ENCODE measurements at places on chromosomes 16 and 17.

DNA sequence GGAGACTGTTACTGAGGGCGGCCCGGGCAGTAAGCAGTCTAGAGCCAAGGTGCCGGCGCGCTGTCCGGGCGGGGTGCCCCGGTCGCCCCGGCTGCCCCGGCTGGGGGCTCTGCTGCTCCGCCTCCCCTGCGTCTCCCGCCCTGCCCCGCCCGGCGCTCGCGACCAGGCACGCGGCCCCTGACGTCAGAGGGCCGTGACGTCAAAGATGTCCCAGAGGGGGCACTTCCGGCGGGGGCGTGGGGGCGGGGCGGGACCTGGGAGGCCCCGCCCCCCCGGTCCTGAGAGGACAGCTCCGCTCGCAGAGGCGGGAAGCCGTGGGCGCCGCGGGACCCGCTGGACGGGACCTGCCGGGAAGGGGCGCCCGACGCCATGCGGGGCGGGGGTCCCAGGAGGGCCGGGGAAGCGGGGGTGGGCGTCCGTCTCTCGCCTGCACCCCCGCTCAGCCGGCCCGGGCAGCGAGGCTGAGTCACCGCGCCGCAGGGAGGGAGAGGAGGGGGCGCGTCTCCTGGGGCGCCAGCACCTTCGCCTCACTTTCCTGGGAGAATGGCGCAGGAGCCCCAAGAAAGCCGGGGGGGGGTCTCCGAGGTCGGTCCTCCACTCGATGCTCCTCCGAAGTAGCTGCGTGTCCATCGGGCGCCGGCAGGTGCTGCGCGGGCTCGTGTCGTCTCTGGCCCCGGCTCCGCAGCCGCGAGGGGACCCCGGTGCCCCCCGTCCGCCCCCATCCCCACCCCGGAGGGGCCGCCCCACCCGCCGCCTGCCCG lies 4.4 kb upstream of the HIC1 start:
- DNase-seq, result peak; percentile 70

GRCh38 chr16:89114159-89114981 lies 20.7 kb downstream of the ACSF3 start:
- peak; percentile 25 for DNase-seq

DNA sequence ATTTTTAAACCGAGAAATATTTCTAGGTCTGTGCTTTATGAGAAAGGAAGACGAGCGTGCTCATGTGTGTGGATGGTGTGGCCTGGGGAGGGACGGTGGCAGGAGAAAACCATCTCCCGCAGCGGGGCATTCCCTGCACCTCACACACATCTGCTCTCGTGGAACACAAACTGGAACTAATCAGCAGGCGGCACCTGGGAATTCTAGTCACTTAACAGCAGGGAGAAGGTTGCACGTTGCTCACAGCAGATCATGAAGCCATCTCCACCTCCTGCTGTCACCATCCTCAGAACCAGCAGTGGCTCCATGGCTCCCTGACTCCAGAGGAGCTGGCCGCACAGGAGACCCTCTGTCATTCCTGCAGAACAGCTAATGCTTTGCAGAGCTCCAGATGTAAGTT lies 35.2 kb downstream of the ADCY9 start:
- no peak for DNase-seq

GRCh38 chr17:63437287-63438091 lies 8.6 kb downstream of the CYB561 start:
- DNase-seq, result no peak

DNA sequence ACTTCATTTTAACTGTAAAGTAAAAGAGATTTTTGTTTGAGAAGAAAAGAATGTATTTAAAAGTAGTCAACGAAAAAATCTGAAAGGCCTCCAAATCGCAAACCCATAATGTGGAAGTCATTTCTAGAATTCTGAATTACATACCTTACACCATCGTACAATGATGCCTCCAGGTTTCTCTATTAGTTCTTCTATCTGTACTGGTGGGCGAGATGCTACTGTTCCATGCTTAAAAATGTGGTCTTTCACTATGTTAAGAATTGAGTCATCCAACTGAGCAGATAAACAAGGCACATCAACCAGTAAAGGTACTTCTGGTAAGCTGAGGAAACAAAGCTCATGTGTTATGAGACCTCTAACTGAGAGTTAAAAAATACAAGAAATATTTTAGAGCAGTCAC lies 28.5 kb downstream of the CRLF3 start:
- DNase-seq, result no peak

- DNase-seq, result peak; percentile 26
These were observed 2.7 kb downstream of the HOXB2 start for GRCh38 chr17:48542114-48542656.

DNA sequence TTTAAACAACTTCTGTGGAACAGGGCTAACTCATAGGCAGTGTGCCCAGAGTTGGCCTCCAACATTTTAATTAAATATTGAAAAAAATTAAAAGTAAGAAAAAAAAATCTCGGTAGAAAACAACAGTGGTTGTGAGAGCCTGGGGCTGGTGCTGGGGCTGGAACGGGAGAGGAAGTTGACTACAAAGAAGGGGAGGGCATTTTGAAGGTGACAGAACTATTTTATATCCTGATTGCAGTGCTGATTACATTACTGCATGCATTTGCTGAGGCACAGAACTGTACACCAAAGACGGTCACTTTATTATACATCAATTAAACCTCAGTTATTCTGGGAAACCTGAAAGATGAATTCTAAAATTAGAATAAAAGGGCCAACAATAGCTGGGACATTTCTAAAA lies 142.5 kb downstream of the PARN start:
- no peak for DNase-seq

GRCh38 chr17:69192754-69193153 lies 35.9 kb downstream of the ABCA10 start:
- DNase-seq, result peak; percentile 9

DNA sequence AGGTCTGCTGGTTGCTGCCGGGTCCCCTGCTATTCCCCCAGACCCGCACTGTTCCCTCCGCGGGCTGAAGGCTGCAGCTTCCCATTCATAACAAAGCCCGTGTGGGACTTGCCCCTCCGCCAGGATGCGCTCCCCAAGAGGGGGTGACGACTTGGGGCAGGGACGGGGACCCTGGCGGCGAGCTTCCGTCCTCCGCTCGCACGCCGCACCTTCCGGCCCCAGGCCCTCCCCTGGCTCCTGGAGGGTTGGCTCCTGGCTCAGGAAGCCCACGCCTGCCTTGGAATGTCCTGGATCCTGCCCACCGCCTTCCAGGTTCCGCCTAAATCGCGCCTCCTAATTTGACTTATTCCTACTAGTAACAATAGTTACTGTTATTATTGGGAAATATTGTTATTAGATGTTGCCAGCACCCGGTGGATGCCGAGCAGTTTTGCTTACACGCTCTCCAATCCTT lies 1.1 kb upstream of the TFAP4 start:
- no peak for DNase-seq

DNA sequence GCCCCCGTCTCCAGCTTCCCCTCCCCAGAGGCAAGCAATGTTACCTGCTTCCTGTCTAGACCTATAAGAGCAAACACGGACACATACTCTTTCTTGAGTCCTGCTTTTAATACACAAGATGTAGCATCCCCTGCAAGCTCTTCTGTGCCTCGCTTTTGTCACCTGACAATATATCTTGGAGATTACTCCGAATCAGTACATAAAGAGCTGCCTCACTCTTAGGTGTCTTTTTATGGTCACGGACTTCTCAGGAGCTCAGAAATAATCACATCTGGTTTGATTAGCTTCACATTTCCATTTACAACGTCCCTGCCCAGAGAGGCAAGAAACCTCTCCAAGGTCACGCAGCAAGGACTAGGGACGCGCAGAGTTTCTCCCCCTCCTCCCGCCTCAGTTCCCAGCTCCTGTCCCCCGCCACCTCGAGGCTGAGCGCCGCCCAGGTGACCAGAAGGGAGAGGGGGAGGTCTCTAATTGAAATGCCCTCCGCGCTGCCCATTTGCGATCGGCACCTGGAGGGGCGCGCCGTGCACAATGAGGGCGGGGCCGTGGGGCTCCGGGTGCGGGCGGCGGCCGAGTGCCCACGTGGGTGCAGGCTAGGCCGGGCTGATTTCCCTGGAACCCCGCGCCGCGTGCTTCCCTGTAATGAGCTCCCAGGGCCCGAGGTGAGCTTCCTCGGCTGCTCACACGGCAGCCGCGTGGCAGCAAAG lies 13.8 kb upstream of the SEZ6 start:
- no peak for DNase-seq

GRCh38 chr17:50144845-50145531 lies 5.5 kb downstream of the PPP1R9B start:
- DNase-seq, result no peak

DNA sequence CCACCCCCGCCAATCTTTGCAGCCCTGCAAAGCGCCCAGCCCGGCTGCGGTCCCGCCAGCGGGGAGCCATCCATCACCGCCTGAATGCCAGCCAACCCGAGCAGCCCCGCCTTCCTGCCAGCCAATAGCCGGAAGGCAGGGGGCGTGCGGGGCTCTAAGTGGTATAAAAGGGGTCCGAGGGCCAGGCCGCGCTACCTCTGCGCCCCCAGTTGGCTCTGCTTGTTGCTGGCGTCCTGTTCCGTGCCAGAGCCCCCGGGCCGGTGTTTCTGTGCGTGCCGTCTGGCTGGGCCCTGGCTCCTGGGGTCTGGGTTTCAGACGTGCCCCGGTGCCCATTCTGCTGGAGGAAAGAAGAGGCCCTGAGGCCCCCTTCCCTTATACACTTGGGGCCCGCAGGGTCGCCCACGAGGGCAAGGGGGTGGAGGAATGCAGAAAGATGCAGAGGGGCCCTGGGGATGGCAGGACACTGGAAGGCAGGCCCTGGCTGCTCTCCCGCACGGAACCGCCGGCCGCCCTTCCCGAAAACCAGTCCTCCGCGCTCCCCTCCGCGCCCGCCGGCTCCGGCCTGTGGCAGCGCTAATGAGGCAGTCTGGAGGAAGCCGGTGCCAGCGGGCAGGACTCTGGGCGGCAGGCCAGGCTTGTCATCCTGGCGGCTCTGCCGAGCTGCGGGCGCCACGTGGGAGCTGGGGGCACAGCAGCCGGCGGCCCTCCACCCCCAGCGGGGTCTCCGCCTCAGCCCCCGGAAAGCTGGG lies 14.0 kb downstream of the COPZ2 start:
- no peak for DNase-seq

DNA sequence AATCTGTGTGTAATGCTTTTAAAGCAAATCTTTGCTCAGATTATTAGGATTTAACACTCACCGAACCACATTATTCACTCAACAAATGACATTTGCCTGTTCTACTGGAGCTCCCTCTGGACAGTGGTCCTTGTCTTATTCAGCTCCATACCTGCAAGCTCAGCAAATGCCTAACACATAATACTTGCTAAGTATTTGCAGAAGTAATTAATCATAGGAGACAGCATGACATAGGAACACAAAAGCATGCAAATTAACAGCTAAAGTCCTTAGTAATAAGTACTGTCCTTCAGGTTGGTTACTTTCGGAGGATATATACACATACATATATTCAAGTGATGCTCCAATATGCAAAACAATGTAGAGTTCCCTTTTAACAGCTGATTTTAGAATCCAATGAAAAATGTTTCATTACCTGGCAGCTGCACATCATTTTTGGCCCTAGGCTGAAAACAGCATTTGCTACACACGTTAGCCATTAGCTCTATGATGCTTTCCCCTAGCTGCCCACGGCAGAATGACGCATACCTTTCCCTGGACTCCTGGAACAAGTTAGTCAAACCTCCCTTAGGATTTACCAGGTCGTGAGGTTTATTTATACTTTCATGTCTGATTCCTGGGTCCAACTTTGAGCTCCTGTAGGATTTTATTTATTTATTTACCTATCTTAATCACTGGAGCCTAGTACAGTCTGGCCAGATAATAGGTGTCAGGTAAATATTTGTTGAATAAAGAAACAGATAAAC lies 8.6 kb downstream of the BRD7 start:
- peak; percentile 59 for DNase-seq

GRCh38 chr17:7047566-7047965 lies 3.7 kb upstream of the SLC16A11 start:
- no peak for DNase-seq

- no peak for DNase-seq
These were observed 7.5 kb downstream of the VEZF1 start for GRCh38 chr17:57980522-57980921.

All from iris pigment epithelial cell (primary cell).